Occipital lobe (tissue), 3 donors: ENCODE measurements at places on chromosomes 2 and 18.

- no peak for DNase-seq
Observed at GRCh38 chr2:205700331-205701132, 18.2 kb downstream of the NRP2 start.

- no peak for DNase-seq
Observed at GRCh38 chr2:36395866-36396265, 40.3 kb downstream of the CRIM1 start.

DNA sequence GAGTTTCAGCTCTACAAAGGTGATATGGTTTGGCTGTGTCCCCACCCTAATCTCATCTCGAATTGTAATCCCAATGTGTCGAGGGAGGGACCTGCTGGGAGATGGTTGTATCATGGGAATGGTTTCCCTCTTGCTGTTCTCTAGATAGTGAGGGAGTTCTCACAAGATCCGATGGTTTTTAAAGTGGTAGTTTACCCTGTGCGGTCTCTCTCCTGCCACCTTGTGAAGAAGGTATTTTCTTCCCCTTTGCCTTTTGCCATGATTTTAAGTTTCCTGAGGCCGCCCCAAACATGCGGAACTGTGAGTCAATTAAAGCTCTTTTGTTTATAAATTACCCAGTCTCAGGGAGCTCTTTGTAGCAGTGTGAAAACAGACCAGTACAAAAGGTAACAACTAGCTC lies 306.0 kb downstream of the LRP1B start:
- no peak for DNase-seq

GRCh38 chr18:46155641-46156051 lies 51.5 kb downstream of the HAUS1 start:
- DNase-seq, result no peak

- DNase-seq, result no peak
Observed at GRCh38 chr2:151481744-151482143, 72.0 kb downstream of the RIF1 start.

DNA sequence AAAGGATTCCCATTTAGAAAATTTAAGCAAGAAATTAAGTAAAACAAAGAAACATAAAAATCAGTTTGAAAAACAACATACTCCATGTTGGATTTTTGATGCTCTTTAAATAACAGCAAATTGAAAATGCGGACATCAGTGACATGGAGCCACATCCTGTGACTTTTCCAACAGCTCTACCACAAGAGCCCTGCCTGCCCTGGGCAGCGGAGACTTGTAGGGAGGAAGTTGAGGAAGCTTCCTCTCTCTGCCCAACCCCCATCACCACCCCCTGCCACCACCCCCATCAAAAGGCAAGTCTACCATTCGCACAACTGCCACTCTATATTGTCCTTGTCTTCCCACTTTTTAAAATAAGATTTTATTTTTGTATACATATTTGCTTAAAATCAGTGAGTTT lies 32.8 kb upstream of the DAPL1 start:
- no peak for DNase-seq

GRCh38 chr2:234025891-234026401 lies 24.6 kb upstream of the SPP2 start:
- DNase-seq, result no peak

- DNase-seq, result no peak
Observed at GRCh38 chr2:190766174-190766572, 114.4 kb upstream of the GLS start.

DNA sequence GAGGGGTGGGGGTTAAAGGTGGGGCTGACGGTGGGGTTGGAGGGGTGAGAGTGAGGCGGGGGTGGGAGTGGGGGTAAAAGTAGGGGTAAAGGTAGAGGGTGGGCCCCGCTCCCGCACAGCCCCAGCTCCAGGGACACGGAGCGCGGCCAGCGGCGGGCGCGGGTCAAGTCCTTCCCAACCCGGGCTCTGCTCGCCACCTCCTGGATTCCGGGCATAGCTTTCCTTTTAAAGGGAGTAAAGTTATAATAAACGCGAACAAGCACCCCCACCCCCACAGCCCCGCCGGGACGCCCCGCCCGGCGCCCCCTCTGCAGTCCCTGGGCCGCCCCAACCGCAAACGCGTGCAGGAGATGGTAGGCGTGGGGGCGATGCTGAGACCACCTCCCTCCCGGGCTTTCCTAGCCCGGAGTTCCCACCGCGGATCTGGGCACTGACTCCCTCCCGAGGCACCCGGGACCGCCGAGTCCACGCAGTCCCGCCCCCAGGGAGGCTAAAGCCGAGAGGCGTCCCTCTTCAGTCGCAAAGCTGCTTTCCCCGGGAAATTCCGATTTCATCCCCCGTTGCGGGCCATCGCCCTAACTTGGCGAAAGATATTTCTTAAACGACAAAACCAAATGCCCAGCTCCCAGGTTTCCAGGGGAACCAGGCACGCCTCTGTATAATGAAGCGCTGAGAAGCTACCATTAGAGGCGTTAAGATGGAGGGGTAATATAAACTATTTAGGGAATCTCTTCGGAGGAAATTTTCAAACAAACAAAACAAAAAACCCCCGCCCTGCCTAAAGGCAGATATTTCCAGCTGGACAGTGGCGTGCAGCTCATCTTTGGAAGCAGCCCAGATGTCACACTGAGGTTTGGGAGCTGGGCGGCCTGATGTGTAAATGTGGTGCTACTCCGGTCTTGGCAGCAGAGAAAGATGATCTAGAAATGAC lies at the start of gene LIMS2:
LIMS2 (minus strand) TSS at position 200 of the 931 bp plus-strand sequence. CDS start 506 bp downstream, outside the sequence.
- no peak for DNase-seq

DNA sequence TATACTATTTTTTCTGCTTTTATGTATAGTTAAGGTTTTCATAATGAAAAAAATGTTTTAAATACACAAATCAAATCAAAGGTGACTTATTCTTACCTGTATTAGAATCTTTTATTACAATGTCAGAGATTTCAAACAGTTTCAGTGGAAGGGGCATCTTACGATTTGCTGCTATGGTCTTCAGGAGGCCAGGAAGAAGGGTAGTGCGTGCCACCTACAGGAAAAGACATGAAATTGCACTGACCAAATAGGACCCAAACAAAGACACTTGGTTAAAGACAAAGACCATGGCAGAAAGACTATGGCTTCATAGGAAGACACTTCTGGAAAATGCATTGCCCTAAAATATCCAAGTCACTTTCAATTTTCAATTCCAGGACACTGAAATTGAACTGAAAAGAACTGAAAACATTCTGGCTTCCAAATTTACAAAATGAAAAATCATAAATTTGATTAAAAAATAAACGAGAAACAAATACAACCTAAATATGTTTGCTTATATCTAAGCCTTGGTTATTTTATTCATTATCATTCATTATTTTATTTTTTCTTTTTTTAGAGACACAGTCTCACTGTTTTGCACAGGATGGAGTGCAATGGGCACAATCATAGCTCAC lies 42.1 kb downstream of the FARSB start:
- DNase-seq, result no peak

DNA sequence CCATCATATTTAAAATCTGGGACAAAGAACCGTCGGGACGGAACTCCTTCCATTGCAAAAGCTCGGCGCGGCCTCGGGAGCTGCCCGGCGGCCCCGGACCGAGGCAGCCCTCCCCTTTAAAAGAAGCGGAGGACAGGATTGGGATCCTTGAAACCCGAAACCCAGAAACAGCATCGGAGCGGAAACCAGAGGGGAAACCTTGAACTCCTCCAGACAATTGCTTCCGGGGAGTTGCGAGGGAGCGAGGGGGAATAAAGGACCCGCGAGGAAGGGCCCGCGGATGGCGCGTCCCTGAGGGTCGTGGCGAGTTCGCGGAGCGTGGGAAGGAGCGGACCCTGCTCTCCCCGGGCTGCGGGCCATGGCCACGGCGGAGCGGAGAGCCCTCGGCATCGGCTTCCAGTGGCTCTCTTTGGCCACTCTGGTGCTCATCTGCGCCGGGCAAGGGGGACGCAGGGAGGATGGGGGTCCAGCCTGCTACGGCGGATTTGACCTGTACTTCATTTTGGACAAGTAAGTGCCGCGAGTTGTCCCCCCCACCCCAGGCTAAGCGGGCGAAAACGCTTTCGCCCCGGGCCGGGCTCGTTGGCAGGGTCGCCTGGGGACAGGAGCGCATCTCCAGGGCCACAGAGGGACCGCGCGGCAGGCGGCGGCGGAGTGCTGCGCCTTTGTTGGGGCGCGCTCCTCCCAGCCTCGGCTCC lies at the start of gene ANTXR1:
ANTXR1 (plus strand) TSS at position 38 of the 698 bp plus-strand sequence; CDS start at position 359, 321 bp downstream.
- peak; percentile 51 for DNase-seq

DNA sequence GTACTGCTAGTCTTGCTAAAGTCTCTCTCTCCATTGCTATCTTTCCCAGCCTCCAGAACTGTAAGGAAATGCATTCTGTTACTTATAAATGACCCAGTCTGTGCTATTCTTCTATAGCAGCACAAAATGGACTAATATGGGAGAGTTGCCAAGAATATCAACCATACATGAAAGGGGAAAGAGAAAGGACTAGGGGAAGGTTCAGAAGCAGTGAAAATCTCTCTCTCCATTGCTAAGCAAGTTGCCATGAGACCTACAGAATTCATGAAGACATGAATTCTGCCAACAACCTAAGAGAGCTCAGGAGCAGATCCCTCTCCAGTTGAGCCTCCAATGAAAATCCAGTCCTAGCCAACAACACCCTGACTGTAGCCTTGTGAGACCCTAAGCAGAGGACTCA lies 3.6 kb upstream of the TRABD2A start:
- no peak for DNase-seq

DNA sequence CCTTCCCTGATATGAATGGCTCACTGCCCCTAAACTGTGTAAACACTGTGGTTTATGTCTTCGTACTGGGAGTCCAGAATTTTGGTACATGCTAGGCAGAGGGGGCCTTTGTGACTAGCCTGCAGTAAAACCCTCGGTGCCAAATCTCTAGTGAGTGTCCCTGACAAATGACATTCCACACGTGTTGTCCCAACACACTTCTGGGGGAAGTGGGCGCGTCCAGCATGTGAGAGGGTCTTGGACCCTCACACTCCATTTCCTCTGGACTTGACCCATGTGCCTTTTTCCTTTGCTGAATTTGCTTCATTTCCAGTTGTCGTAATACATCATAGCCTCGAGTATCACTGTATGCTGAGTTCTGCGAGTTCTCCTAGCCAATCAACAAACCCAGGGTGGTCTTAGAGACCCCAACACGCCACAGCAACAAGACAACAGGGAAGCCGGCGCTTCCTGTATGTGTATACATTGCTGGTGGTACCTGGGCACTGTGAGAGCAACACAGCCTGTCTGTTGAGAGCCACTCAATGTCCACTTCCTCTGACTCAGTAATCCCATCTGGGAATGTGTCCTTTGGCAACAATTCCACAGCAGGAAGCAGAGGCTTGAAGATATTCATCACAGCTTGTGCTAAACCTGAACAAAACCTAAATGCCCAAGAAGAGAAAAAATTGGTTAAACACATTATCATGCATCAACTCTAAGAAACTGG lies 26.9 kb upstream of the SLC66A3 start:
- DNase-seq, result no peak

GRCh38 chr2:224650815-224651439 lies 65.2 kb downstream of the CCDC195 start:
- DNase-seq, result no peak

- DNase-seq, result no peak
Observed at GRCh38 chr2:48677450-48677849, 59.8 kb downstream of the GTF2A1L start.

GRCh38 chr2:223383315-223383714 lies 218.8 kb downstream of the SCG2 start:
- no peak for DNase-seq

- no peak for DNase-seq
Observed at GRCh38 chr2:88602022-88602421, 25.2 kb downstream of the EIF2AK3 start.

- DNase-seq, result no peak
Observed at GRCh38 chr18:49944663-49945062, 131.3 kb upstream of the ACAA2 start.

DNA sequence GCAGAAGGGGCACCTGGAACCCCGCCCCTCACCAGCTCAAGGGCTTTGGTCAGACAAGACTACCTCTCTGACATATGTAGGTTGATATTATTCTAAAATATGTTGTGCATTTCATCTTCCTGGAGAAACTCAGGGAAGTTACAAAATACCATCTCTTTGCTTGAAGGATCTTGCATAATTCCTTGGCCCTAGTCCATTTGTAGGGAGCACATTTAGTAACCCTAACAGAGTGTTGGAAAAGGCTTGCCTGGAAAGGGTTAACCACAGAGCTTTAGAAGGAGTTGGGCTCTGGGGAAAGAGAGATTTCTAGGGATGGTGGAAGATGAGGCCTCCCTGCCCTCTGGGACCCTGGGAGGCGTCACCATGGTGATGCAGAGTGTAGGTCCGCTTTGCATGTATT lies 143.0 kb upstream of the SLC1A4 start:
- DNase-seq, result no peak

GRCh38 chr18:79480171-79481045 lies 84.7 kb downstream of the NFATC1 start:
- DNase-seq, result no peak

- no peak for DNase-seq
Observed at GRCh38 chr2:12641441-12641840, 75.3 kb upstream of the TRIB2 start.

GRCh38 chr18:60191926-60192325 lies 180.6 kb downstream of the MC4R start:
- DNase-seq, result no peak

- DNase-seq, result no peak
Observed at GRCh38 chr18:7325126-7325430, 94.2 kb downstream of the LRRC30 start.

DNA sequence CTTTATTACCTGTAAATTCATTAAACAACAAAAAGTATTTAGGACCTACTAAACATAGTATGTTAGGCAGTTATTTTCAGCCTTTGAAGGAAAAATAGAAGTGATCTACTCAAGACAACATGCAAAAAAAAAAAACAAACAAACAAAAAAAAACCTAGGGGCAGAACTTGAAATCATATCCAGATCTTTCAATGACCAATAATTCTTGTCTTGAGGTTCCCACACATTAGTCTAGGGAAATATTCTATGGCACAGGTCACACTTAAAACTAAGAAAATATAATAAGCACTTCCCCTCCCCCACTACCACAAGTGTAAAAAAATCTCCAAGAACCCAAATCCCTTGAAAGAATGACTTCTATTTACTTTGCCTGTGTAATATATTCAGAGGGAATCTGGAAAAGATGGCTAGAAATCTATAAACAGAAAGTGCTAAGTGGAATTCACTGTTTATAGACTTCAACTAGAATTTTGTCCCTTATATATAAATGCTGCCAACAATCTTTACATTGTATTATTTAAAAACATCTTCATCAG lies 3.5 kb downstream of the PELI1 start:
- DNase-seq, result no peak

- DNase-seq, result no peak
Observed at GRCh38 chr2:16393500-16394071, 272.0 kb downstream of the CYRIA start.

- no peak for DNase-seq
Observed at GRCh38 chr2:238928520-238929241, 80.8 kb downstream of the TWIST2 start.

GRCh38 chr2:238060096-238060541 lies 682 bp upstream of the SCLY start:
- DNase-seq, result no peak

DNA sequence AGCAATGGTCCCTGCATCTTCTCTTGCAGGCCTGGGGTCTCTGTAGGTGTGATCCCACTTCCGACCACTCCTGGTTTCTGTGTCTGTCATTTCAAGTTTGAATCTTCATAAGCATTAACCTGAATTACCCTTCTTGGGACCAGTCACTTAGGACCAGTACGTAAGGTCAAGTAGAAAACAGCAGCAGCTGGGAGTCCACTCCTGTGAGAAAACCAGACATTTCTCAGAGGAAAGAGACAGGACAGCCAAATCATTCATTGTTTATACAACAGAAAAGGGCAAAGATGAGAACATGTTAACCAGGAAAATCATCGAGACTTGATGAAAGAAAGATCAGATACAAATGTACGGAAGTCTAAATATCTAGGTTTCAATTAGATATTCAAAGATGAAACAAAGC lies 163.0 kb downstream of the MREG start:
- DNase-seq, result no peak
